ENCODE measurements at places on chromosomes 2 and 18. TPM values are rescaled to one million over a fixed set of nuclear protein-coding genes. Genes with fewer than 3 reads are reported as not detected.

Gene POMC
- 2.9 TPM for polyA plus RNA-seq

Gene UGT1A6
- not detected for polyA plus RNA-seq

Gene NAT8
- 0.54 TPM for polyA plus RNA-seq

Gene FSIP2
- 1.1 TPM for polyA plus RNA-seq

Gene TMEFF2
- polyA plus RNA-seq, result 18.6 TPM

- no peak for DNase-seq
These were observed 244.3 kb upstream of the APCDD1 start for GRCh38 chr18:10210057-10210633.

Measured in hindlimb muscle (tissue), 1 donor.